Psoas muscle (tissue), 8 donors: ENCODE measurements at places on chromosomes 16 and 17.

DNA sequence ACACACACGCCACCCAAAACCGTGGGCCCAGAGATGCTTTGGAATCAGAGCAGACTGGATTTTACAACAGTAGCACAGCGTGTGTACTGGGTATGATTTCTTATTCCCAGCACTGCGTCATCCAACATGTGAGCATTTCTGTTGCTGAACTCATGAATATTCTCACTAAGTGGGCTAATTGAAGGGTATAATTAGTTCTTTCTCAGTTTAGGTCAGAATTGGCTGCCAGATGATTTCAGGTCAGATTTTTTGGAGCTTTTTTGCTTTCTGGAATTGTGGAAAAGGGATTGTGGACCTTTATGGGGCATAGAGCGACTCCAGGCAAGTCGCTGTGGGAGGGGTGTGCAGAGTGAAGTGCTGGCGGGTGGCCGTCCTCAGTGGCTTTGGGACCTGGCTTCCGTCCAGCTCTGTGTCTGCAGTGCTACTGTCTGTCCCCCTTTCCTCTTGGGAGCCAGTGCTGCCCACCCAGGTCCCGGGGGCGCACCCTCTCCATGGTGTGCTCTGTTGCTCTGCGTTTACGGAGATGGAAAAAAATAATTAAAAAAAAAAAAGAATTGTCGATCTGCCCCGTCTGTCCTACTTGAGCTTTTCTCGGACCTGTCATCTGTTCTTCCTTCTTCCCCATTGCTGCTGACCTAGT, 25.0 kb downstream of the FOXK2 start:
- peak; percentile 53 for DNase-seq

GRCh38 chr16:85152414-85153030, 40.2 kb upstream of the CIBAR2 start:
- DNase-seq: peak; percentile 92

GRCh38 chr17:37642681-37643080, 565 bp downstream of the DDX52 start:
- DNase-seq: no peak

- no peak for DNase-seq
Observed at GRCh38 chr17:13575922-13576419, 25.8 kb downstream of the HS3ST3A1 start.

- no peak for DNase-seq
Observed at GRCh38 chr17:77188084-77189066, 47.6 kb downstream of the SEC14L1 start.

- no peak for DNase-seq
Observed at GRCh38 chr17:64261417-64262145, 1.5 kb downstream of the TEX2 start.
